ENCODE measurements at places on chromosomes 6 and 20.

DNA sequence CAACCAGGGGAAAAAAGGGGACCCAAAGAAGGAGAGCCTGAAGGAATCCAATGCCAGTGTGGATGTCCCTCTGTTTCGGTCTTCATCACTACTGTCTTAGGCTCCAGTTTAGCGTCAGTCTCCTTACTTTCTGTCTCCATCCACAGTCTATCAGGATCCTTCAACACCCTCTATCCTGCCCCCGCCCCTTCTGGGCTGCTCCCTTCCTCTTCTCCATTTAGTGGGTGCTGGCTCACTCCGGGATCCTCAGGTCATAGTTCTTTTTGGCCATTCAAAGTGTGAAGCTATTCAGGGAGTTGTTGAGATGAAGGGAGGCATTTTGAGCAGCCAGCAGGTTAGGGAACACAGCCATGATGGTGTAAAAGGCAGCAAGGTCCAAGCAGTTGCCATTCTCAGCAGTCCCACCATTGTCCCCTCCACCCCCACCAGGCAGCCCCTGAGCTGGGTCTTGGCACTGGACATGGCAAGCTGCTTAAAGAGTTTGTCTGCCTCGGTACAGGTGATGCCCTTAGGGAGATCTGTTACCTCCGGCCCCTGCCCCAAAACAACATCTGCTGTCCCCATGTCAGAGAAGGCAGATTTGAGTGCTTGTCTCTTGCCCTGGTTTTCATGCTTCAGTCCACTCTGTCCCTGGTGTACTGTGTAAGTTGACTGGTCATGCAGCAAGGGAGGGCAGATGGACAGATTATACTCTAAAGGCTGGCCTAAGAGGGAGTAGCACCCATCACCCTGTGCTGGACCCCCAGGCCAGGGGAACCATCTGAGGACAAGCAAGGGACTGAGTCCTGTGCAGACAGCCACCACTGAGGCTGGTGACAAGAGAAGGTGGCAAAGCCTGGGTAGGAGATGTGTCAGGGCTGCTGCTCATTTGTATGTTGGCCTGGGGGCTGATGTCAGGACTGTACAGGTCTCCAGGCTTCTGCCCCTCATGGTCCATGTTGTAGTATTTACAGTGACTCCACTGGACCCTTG is 842.0 kb downstream of the HACE1 start:
- no peak for DNase-seq

DNA sequence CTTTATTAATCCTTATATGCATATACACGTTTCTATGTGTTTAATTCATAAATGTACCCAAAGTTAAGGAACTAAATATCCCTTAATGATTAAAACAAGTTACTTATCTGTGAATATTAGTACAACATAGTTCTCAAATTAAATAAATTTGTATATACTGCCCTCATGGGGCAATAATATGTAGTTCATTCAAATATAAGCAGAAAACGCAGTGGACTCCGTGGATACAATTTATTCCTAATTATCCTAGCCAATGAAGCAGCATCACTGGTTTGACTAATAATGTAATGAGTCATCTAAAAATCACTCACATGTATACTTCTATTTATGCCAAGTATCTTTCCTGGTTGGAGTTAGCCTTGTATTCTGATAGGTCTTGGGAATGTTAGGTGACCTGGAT is 111.6 kb downstream of the TBC1D32 start:
- no peak for DNase-seq

DNA sequence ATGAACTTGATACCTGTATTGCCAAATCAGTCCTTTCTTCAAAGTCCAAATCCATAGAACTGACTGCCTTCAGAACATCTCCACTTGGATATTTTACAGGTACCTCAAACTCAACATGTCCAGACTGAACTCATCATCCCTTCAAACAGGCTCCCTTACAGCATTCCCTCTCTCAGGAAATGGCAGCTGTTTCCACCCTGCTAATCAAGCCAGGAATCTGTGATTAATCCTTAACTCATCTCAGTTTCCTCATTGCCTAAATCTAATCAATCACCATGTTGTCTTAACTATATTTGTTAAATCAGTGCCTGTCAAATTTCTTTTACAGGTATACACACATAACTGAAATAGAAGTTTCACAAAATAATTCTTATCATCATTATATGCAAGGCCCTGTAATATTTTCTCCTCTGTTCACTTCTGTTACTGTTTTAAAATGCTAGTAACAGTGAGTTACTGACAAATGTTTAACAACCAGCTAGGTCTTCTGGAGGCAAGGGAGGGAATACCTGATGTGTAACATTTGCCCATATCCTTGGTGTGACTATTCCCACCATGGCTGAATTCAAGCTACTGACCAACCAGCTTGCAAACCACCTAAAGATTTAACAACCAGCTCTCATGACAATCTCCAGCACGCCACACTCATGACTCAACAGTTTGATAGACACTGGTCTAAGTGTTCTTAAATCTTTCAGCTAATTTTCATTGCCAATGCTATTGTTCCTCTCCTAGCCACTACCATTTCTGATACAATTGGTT is 124.9 kb downstream of the ADAT2 start:
- no peak for DNase-seq

DNA sequence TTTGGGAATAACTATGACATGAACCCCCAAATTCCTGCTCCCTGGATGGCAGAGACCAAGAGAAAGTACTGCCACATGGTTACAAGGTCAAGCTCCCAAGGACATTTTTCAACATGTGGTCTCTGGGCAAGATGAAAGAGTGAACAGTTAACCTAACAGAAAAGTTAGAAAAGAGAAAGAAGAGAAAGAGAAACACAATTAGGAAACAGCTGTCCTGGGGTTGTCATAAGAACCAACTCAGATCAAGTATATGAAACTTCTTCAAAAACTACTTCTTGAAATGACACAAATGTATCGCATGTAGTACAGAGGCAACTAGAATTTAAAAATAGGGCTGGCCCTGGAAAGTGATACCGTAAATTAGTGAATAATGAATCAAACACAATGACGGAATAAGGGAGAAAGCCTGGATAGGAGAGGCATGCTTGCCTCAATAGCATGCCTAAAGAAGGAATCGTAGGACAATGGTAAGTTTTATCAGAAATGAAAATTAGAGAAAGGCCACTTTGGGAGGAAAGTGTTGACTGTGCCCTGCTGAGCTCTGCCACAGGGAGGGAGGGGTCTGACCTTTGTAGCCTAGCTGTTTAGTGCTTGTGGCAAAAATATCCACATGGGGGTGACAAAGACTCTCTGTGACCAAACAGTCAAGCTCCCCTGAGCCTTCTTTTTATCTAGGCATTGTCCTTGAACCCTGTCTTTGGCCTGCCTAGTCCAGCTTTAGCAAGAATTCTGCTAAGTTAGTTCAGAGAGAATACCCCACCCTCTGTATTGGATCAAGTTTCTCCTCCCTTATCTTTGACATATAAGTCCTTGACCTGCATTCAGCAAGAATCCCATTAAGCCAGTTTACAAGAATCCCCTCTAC is 4.3 kb upstream of the DCBLD1 start:
- DNase-seq: peak; percentile 4

GRCh38 chr6:169993861-169994481 is 242.5 kb downstream of the ERMARD start:
- DNase-seq: no peak

- DNase-seq: no peak
These were observed 53.2 kb downstream of the MRAP2 start for GRCh38 chr6:84086545-84087429.

GRCh38 chr20:4132956-4133355 is 117.6 kb upstream of the RNF24 start:
- no peak for DNase-seq

- DNase-seq: no peak
These were observed 182.7 kb upstream of the PMEPA1 start for GRCh38 chr20:57892471-57892870.

DNA sequence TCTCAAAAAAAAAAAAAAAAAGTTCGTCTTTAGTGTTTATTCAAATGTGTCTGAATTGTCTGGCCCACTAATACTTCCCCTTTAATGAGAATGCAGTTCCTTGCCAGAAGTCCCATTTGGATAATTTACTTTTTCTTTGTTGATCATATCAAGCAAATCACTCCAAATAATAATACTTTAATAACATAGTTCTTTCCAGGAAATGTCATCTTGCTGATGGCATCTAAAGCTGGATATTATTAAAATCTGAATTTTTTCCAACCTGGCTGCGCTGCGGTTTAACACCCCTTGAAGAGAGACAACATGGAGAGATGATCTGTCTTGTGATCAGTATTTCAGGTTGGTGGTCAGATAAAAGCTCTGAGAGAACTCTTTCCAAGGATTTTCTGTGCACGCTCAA is 111.2 kb upstream of the CNKSR3 start:
- DNase-seq: no peak

GRCh38 chr20:6489361-6490171 is 277.9 kb upstream of the BMP2 start:
- DNase-seq: no peak

GRCh38 chr6:106475284-106475683 is 114.8 kb downstream of the CRYBG1 start:
- no peak for DNase-seq

DNA sequence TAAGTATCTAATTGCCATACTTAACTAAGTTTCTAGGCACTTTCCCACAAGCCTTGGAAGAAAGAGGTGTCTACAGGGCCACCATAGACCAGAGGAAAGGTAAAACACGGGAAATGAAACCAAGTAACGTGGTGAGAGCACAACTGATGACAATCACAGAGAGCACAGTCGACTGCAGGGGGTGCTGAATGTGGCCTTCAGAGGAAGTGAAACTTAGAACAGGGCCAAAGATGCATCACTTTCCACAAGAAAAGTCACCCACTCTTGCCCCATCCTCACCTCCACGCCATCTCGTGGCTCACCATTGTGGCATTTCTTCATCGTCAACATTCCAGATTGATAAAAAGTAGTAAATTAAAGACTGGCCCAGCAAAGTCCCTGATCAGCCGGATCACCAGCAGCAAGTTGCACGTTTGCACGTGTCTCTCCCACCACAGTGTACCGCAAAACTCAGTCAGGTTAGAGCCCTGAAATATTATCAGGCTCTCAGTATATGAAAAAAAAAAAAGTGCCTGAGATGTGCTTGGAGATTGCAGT is 31.4 kb downstream of the HIVEP2 start:
- DNase-seq: no peak

GRCh38 chr6:52144196-52145076 is 41.7 kb upstream of the IL17A start:
- no peak for DNase-seq

- no peak for DNase-seq
These were observed 143.9 kb downstream of the BCAS1 start for GRCh38 chr20:53926428-53927028.

GRCh38 chr20:62267543-62267942 is 29.2 kb downstream of the OSBPL2 start:
- DNase-seq: no peak

DNA sequence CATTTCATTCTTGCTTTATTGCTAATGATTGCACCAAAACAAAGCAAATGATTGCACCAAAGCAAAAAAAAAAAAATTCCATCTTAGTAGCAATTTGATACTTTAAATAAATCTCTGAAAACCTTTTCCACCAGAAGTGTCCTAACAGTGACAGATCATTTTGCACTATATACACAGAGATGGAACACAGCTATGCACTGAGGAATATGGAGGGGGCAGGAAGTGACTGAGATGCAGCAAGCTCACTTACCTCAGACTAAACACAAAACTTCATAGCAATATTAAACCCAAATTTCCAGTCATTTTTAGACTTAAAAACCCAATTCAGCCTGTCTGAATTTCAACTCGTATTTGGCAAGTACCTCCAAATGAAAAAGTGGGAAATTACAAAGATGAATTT is 41.2 kb downstream of the HIVEP2 start:
- DNase-seq: no peak

- peak; percentile 82 for DNase-seq
These were observed 24.0 kb upstream of the SCML4 start for GRCh38 chr6:107847844-107848802.

DNA sequence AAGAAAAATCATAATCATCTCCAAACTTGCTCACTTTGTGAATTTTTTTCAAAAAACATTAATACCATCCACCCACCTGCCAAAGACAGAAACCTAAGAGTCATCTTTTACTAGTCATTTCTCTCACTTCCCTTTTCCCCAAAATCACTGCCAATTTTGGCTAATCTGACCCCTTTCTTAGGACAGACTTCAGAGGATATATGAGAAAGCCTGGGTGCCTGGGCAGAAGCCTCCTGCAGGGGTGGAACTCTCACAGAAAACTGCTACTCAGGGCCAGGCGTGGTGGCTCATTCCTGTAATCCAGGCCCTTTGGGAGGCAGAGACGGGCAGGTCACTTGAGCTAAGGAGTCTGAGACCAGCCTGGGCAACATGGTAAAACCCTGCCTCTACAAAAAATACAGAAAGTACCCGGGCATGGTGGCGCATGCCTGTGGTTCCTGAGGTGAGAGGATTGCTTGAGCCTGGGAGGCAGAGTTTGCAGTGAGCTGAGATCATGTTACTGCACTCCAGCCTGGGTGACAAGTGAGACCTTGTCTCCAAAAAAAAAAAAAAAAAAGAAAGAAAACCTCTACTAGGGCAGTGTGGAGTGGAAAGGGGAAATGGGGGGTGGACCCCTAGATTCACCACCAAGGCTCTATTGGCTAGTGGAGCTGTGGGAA is 3.8 kb downstream of the DEK start:
- DNase-seq: no peak

DNA sequence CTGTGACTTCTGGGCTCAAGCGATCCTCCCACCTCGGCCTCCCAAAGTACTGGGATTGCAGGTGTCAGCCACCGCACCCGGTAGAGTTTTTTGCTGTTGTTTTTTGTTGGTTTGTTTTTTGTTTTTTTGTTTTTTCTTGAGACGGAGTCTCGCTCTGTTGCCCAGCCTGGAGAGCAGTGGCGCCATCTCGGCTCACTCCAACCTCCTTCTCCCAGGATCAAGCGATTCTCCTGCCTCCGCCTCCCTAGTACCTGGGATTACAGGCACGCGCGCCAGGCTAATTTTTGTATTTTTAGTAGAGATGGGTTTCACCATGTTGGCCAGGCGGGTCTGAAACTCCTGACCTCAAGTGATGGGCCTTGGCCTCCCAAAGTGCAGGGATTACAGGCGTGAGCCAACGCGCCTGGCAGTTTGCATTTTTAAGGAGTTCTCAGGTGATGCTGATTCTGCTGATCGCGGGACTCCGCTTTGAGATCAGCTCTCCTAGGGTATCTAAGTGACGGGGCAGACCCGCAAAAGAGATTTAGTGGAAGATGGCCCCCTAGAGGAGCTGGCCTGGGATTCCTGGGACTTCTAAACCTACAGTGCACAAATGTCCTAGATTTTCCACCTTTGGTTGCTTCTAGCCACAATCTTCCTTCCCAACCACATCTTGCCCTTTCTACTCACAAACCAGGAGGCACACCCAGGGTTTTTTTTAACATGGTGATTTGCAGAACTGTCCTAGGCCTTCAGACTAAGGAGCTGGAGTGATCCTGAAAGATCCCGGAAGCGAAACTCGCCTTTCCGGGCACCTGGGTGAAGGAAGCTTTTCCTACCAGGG is 45.2 kb downstream of the DPPA5 start:
- peak; percentile 57 for DNase-seq
